ENCODE measurements at places on chromosomes 12 and 14. TPM values are rescaled to one million over a fixed set of nuclear protein-coding genes. Genes with fewer than 3 reads are reported as not detected.

Gene CCDC197
- total RNA-seq: not detected

Gene KLRC2
- 7.5 TPM for total RNA-seq

Gene SLC6A12
- 0.64 TPM for total RNA-seq

- H3K4me1 ChIP-seq: peaks cover 17% of the 10 kb centered on the region
- no peaks in the 10 kb centered on the region for H3K36me3 ChIP-seq
- no peaks in the 10 kb centered on the region for H3K27me3 ChIP-seq
- H3K4me3 ChIP-seq: no peak overlapping the region
Observed at GRCh38 chr12:79424109-79424721, 266.5 kb downstream of the PAWR start.

DNA sequence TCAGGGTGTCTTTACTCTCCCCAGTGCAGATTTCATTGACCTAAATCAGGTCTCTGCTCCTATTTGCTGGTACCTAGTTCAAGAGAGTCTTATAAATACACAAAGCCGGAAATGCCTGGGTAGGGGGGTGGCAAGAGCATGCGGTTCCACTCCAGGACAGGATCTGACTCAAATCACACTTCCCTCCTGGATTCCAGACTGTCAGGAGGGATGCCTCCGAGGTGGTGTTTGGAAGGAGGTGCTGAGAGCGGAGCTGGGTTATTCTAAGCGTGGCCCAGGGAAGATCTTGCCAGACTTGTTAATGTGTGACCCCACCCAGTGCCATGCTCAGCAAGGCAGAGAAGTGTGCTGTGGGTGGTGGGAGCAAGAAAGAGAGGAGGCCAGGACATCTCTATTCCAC lies 49.8 kb downstream of the B4GALNT3 start:
- H3K27me3 ChIP-seq: no peaks in the 10 kb centered on the region
- H3K4me1 ChIP-seq: peaks cover 26% of the 10 kb centered on the region
- no peak for DNase-seq
- no peak overlapping the region for H3K4me3 ChIP-seq

DNA sequence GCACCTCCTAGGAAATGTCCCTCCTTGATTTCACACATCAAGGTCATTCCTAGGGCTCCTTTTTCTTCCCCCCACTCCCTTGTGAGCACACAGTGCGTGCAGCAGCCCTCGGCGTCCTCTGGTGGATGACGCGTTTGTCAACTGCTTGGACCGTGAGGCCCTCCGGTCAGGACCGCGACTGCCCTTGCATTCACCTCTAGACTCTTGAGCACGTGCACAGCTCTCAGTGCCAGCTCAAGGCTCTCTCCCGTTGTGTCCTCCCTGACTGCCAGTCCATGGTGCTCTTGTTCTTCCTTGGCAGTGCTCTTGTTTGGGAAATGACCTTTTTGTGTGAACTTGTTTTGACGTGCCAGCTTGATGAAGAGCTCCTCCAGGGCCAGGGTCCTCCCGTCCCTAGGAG lies 67.9 kb downstream of the TSPAN9 start:
- no peaks in the 10 kb centered on the region for H3K36me3 ChIP-seq
- DNase-seq: no peak
- H3K27me3 ChIP-seq: no peaks in the 10 kb centered on the region
- no peaks in the 10 kb centered on the region for H3K4me1 ChIP-seq
- H3K27ac ChIP-seq: no peak overlapping the region

DNA sequence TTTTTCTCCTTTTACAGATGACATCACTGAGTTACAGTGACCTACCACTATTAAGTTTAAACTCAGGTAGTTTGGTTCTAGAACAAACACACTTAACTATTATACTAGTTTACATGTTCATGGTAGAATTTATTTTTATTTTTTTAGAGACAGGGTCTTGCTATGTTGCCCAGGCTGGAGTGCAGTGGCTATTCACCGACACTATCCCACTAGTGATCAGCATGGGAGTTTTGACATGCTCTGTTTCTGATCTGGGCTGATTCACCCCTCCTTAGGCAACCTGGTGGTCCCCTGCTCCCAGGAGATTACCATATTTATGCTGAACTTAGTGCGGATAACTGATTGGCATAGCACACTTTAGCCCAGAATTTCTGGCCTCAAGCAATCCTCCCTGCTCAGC lies 66.4 kb upstream of the LTA4H start:
- H3K27ac ChIP-seq: no peak overlapping the region
- no peaks in the 10 kb centered on the region for H3K36me3 ChIP-seq
- no peaks in the 10 kb centered on the region for H3K27me3 ChIP-seq
- H3K4me1 ChIP-seq: no peaks in the 10 kb centered on the region
- no peak overlapping the region for H3K4me3 ChIP-seq

GRCh38 chr12:121829250-121829918 lies 25.6 kb downstream of the SETD1B start:
- 0 out of 2 replicates have a peak overlapping the region, but pooled peaks have one; percentile 13 for H3K27ac ChIP-seq
- H3K36me3 ChIP-seq: peaks cover 13% of the 10 kb centered on the region
- DNase-seq: no peak

DNA sequence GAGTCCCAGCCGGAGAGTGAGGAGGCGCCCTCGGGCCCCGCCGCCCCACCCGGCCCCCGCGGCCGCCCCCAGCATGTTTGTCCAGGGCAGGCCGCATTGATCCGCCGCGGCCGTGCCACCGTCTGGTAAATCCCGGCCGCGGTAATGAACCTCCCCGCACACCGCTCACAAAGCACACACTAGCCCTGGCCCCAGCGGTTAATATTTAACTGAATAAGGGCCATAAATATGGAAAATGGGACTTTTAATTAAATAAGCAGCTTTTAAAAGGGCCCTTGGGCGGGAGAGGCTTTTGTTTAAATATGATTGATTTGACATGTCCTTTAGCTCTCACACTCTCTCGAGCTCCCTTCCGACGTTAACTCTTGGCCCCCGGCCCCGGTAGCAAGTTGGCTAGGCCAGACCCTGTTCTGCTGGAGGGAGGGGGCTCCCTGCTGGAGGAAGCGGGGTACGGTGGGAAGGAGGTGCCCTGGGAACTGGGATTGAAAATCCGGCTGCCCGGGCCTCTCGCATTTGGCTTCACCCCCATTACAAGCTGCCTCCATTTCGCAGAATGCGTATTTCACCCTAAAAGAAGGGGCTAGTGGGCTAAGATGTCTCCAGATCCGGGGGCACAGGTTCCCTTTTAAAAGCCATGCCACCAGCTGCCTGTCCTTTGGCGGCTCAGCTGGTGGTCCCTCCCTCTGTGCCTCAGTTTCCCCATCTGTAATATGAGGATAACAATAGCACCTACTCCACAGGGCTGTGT lies 199.8 kb downstream of the RBM19 start:
- no peak overlapping the region for H3K27ac ChIP-seq
- H3K4me1 ChIP-seq: peaks cover 13% of the 10 kb centered on the region
- H3K27me3 ChIP-seq: no peaks in the 10 kb centered on the region
- DNase-seq: no peak
